ENCODE measurements at places on chromosomes 3 and 15.

DNA sequence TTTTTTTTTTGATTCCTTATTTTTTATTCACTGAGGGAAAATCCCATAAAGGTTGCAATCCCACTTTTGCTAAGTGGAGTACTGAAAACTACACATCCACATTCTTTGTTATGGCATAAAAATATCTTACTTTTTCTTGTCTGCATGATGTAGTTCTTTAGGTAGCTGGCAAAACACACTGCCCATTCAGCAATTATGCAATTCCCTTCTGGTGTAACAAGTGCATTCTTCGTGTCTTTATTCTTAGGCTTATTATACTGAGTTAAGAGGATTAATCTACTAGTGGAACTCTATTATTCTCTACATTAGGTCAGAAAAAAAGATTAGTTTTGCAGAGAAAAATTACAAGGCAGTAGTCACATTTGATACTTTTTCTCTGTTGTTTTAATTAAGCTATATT, 403.8 kb upstream of the GBE1 start:
- no peaks in the 10 kb centered on the region for H3K4me1 ChIP-seq
- H3K36me3 ChIP-seq: no peaks in the 10 kb centered on the region
- no peaks in the 10 kb centered on the region for H3K27me3 ChIP-seq
- no peak overlapping the region for H3K4me3 ChIP-seq
- no peak for DNase-seq

DNA sequence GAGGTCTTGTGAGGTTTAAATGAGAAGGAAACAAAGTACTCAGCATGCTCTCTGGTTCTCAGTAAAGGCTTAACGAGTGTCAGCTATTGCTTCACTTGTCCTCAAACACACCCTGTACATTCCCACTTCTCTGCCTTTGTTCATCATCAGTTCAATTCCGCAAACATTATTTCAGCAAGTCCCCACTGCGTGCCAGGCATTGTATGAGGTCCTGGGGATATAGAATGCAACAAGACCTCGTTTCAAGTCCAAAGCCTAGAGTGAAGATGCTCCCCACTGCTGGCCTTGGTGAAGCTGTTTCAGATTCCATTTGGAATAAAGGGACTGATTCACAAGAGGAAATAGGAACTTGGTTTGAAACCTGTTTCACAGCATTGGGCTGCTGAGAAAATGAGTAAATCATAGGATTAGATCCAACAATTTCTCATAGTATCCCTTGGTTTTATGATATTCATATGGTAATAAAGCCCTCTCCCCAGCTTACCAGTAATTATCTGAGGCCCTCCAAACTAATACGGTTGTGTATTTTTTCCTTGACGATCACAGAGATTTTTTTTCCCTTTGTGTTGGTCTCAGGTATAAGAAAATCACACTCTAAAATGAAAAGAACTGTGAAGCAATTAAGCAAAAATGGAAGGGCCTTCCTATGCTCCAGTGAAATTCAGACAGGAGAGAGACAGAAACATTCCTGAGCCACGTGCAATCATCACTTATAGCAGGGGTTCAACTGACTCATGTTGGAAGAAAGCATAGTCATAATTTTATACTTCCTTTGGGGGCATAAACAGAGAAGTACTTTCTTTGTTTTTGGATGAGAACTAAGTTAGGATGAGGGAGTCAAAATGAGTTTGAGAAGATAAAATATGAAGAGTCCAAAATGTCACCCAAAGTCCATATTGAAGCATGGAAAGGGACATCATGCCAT, 258.6 kb downstream of the RORA start:
- no peak overlapping the region for H3K27ac ChIP-seq
- no peak overlapping the region for H3K4me3 ChIP-seq
- no peaks in the 10 kb centered on the region for H3K27me3 ChIP-seq
- H3K4me1 ChIP-seq: no peaks in the 10 kb centered on the region
- no peaks in the 10 kb centered on the region for H3K36me3 ChIP-seq
- DNase-seq: no peak

GRCh38 chr3:131401978-131402377, 20.4 kb downstream of the NUDT16 start:
- no peak overlapping the region for H3K4me3 ChIP-seq
- H3K27ac ChIP-seq: no peak overlapping the region
- DNase-seq: peak; percentile 22
- H3K27me3 ChIP-seq: no peaks in the 10 kb centered on the region
- H3K36me3 ChIP-seq: no peaks in the 10 kb centered on the region
- no peaks in the 10 kb centered on the region for H3K4me1 ChIP-seq

- H3K36me3 ChIP-seq: no peaks in the 10 kb centered on the region
- DNase-seq: no peak
- H3K4me3 ChIP-seq: no peak overlapping the region
- peaks cover 7% of the 10 kb centered on the region for H3K4me1 ChIP-seq
- H3K27me3 ChIP-seq: no peaks in the 10 kb centered on the region
These were observed 33.3 kb upstream of the PIK3CB start for GRCh38 chr3:138867996-138868395.

DNA sequence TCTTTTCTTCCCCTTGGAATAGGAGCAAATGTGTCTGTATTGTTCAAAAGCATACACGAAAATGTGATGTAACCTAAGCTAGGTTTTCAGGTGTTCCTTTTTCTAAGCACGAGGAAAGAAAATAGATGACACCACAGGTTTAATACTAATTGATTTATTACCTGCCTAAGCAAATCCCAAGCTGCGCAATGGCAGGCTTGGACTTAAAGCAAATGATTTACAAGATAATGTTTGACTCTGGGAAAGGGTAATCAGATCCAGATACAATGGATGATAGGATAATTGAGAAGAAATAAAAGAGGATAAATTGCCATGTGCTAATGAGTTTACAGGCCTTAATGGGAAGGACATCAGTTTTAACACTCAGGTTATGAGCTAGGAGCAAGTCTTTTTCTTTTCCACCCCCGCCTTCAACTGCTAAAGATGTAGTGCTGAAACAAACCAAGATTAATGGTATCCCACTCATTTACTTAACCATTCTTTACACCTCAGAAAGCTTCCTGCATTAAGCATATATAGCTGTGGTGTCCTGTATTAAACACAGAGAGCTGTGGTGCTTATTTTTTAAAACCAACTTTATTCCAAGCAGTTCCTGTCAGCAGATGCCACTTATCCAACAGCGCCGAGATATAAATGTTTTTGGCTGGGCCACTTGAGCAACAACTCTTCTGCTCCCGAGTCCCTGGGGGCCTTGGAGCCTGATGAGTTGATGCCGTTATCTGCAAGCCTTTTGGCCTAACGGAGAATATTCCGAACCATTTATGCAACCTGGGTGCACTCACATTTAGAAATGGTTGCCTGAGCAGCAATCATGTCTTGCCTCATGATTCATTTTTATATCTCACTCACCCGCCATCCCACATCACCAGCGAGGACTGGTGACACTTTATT, 205.5 kb downstream of the MECOM start:
- no peak overlapping the region for H3K4me3 ChIP-seq
- no peak for DNase-seq
- no peak overlapping the region for H3K27ac ChIP-seq
- no peaks in the 10 kb centered on the region for H3K36me3 ChIP-seq

GRCh38 chr3:132342183-132342582, 25.0 kb downstream of the ACP3 start:
- DNase-seq: no peak
- H3K27ac ChIP-seq: no peak overlapping the region
- no peaks in the 10 kb centered on the region for H3K27me3 ChIP-seq
- H3K4me1 ChIP-seq: no peaks in the 10 kb centered on the region

DNA sequence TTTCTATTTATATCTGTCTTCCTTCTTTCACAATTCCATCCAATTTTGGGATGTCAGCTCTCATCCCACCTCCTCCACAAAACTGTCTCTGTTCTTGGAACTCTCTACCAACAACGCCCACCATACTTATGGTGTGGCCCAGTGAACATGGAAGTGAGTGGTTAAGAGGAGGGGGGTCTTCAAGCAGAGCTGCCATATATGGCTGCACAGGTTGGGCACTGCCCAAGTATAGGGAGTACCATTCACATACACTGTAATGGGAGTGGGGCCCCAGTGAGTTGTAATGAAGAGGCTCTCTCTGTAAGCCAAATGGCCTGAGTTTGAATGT, 7.9 kb upstream of the CAMK1 start:
- no peak for DNase-seq
- no peak overlapping the region for H3K4me3 ChIP-seq
- no peaks in the 10 kb centered on the region for H3K36me3 ChIP-seq
- H3K27ac ChIP-seq: no peak overlapping the region
- H3K4me1 ChIP-seq: peaks cover 47% of the 10 kb centered on the region

DNA sequence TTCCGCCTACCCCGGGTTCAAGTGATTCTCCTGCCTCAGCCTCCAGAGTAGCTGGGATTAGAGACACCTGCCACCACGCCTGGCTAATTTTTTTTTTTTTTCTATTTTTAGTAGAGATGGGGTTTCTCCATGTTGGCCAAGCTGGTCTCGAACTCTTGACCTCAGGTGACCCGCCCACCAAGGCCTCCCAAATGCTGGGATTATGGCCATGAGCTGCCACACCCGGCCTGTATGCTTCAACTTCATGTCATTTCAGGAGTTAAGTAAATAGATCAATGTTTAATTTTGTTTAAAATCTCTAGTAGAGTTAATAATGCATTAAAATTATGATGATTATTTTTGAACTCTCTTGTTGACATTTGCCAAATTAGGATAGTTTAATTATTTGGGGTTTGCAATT, 121.1 kb upstream of the ALDH1A3 start:
- H3K36me3 ChIP-seq: no peaks in the 10 kb centered on the region
- H3K4me3 ChIP-seq: no peak overlapping the region
- no peaks in the 10 kb centered on the region for H3K4me1 ChIP-seq
- DNase-seq: no peak
- H3K27me3 ChIP-seq: no peaks in the 10 kb centered on the region

Data from Karpas-422 (cell line).